ENCODE measurements at places on chromosomes 7 and 10. TPM values are rescaled to one million over a fixed set of nuclear protein-coding genes. Genes with fewer than 3 reads are reported as not detected.

Gene ADAM22
- 4.0 TPM for total RNA-seq

Gene ZNF518A
- 16.0 TPM for total RNA-seq

Gene SRRT
- total RNA-seq, result 290 TPM

Gene TMEM139
- 1.1 TPM for total RNA-seq

Gene SNCG
- not detected for total RNA-seq

Gene DPYSL4
- 17.9 TPM for total RNA-seq

Gene DNAH11
- 2.0 TPM for total RNA-seq

Gene ZNF239
- 0.66 TPM for total RNA-seq

Gene PIK3AP1
- total RNA-seq, result 12.4 TPM

Gene FERD3L
- not detected for total RNA-seq

Gene ADK
- total RNA-seq, result 64.5 TPM

Gene CALML3
- not detected for total RNA-seq

Gene AASS
- 2.2 TPM for total RNA-seq

Gene SYCE1
- total RNA-seq, result 0.62 TPM

Gene NXPH1
- total RNA-seq, result not detected

Gene TRIL
- total RNA-seq, result not detected

Gene AGR2
- not detected for total RNA-seq

Gene CYTH3
- 1.2 TPM for total RNA-seq

Gene LRGUK
- total RNA-seq, result 0.11 TPM

Gene PLAU
- 1.7 TPM for total RNA-seq

Gene PRR15
- not detected for total RNA-seq

Gene C7orf33
- total RNA-seq, result not detected

Gene FGFR2
- total RNA-seq, result not detected

Gene NUTM2A
- total RNA-seq, result 0.30 TPM

Gene TMEM273
- 58.4 TPM for total RNA-seq

Gene VSTM2A
- not detected for total RNA-seq
